ENCODE measurements at places on chromosomes 1 and 21.

GRCh38 chr1:61659061-61659460 is 65.9 kb downstream of the TM2D1 start:
- DNase-seq = no peak

DNA sequence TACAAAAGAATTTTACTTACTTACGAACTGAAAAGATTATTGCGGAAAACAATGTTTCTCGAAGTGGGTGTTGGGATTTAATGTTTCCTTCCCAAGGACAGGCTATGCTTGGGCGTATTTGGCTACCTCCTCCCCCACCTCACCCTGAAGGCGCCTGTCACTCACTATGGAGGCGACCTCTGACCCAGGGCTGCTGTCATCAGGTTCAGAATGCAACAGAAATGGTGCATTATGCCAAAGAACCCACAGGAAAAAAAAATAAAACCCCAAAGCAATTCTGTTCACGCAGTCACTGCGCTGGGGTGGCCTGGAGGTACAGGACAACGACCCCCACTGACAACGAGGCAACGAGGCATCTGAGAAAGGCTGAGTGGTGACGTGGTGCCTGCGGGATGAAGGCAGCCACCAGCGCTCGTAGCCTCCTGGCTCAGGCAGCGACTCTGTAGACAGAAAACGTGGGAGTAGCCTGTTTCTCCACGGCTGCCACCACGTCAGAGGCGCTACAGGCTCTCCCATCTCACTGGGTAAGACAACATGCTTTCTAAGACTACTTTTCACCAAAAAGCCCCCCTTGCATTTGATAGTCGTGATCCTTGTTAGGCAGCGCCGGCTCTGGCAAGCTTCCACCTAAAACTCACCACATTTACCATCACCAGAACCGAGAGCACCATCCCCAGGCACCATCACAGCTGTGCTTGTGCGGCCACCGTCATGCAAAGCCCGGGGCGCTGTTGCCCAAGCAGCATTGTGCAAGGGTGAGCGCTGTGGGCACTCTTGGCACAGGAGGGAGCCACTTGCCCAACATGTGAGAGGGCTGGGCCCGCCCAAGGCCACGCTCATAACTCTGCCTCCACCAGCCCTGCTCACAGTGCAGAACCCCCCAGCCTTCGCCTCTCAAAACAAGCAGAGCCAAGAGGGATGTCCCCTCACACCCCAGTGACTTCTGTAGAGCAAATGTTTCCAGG is 14.3 kb downstream of the NADK start:
- no peak for DNase-seq

GRCh38 chr1:48756683-48757316 is 19.9 kb downstream of the BEND5 start:
- no peak for DNase-seq

DNA sequence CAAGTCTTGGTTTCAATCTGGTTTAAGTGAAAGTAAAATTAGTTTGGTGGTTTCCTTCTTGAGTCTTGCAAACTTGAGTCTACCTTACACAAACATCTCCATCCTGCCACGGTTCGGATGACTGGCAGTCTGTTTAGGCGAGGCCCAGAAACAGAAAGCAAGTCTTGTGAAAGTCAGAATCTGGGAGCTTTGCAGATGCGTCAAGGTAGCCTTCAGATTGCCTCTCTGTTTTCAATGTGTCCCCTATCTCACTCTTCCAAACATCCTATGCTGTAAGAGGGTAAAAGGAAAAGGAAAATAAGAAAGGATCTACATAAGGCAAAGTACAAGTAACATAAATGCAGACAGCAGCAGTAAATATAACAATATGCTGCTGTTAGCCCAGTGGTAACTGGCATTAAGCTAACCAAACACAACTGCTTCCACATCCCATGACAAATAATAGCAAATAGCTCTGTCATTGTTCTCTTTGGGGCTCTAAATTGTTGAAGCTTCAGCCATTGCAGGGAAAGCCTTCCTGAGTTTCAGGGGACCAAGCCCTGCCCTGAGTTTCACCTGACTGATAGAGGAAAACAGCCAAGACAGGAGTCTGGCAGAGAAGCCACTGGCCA is 26.2 kb upstream of the C1orf105 start:
- no peak for DNase-seq

DNA sequence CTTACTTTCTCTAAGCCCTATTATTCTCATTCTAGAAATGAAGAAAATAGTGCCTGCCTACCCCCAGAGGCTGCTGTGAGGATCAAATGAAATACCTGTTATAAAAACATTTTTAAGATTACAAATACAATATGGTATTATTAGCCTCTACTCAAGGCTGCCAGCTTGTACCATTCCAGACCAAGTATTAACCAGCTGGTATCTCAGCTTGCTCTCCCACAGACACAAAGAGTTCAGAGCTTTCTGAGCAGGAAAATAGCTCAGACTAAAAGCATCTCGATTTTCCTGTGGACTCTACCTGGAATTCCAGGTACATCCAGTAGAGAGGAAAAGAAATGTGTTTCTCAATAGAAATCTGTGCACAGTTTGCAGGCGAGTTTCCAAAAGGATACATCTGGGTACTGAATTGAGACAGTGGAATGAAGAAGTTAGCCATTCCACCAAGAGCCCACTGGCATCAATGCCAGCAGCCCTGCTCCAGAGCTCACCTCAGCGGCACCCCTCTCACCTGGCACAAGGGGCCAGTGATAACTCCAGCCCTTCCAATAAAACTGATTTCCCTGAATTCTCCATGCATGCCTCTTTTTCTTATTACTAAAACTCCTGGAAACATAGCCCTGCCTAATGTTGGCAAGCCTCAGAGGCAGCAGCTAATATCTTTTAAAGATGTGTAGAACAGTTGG is 31.0 kb downstream of the TGFBR3 start:
- no peak for DNase-seq

GRCh38 chr1:15384301-15384901 is 25.3 kb upstream of the EFHD2 start:
- no peak for DNase-seq

DNA sequence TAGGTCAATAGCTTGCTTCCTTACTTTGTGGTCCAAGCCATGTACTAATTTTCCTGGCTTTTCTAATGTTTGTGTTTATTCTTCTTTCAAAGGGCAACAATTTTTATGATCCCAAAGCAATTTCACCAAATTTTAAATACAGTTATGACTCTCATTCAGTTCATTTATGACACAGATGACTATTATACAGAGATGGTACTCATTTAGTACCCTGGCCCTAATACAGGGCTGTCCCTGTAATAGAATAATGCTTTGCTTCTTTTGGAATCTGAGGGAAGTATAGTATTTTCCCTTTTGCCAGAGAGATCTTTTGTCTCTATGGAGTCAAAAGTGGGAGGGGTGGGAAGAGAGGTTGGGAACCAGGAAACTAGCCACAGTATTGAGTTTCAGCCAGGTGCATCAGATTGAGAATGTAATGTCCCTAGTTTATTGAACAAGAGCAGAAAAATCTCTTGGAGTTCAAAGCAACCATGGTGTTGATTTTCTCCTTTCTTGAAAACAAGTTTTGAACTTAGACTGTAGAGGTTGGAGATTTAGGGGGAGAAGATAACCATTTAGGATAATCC is 20.4 kb downstream of the DENND2D start:
- DNase-seq = no peak

All from SK-N-DZ (cell line).